Lung microvascular endothelial cell (primary cell): ENCODE measurements at places on chromosomes 4 and X. TPM values are rescaled to one million over a fixed set of nuclear protein-coding genes. Genes with fewer than 3 reads are reported as not detected.

OFD1 gene
- total RNA-seq, result 4.6 and 5.6 TPM in 2 replicates

APOO gene
- 4.4 and 4.6 TPM in 2 replicates for total RNA-seq

CMC4 gene
- 6.3 and 13.3 TPM in 2 replicates for total RNA-seq

HSFX4 gene
- total RNA-seq, result not detected in 2 replicates

ATP2B3 gene
- not detected in 2 replicates for total RNA-seq

PITX2 gene
- under 0.01 TPM in 1 of 2 replicates, not detected in the other for total RNA-seq

NPFFR2 gene
- not detected in 2 replicates for total RNA-seq

EIF2S3 gene
- total RNA-seq, result 155 and 228 TPM in 2 replicates

PNMA5 gene
- total RNA-seq, result not detected in 2 replicates

CDKL2 gene
- under 0.01 TPM in 2 replicates for total RNA-seq

POLN gene
- total RNA-seq, result 1.3 and 3.4 TPM in 2 replicates

CXorf65 gene
- not detected in 2 replicates for total RNA-seq

EGF gene
- not detected in 2 replicates for total RNA-seq

BTC gene
- total RNA-seq, result not detected in 2 replicates

CASP3 gene
- total RNA-seq, result 22.6 and 26.8 TPM in 2 replicates

VBP1 gene
- 45.8 and 46.4 TPM in 2 replicates for total RNA-seq

SPANXA2 gene
- total RNA-seq, result not detected in 2 replicates

TKTL2 gene
- total RNA-seq, result not detected in 2 replicates

NPY1R gene
- under 0.01 TPM in 1 of 2 replicates, not detected in the other for total RNA-seq

ARR3 gene
- total RNA-seq, result not detected in 2 replicates

CSN1S1 gene
- not detected in 2 replicates for total RNA-seq

TIGD4 gene
- total RNA-seq, result not detected in 2 replicates

PARM1 gene
- under 0.01 TPM in 1 of 2 replicates, not detected in the other for total RNA-seq

VCX3A gene
- not detected in 2 replicates for total RNA-seq

MAGEA10 gene
- total RNA-seq, result not detected in 2 replicates

SPIN3 gene
- total RNA-seq, result 2.8 and 6.7 TPM in 2 replicates

ZNF674 gene
- total RNA-seq, result 3.1 and 4.0 TPM in 2 replicates

INTS6L gene
- 0.44 and 0.60 TPM in 2 replicates for total RNA-seq

ANAPC10 gene
- 14.6 and 20.8 TPM in 2 replicates for total RNA-seq

DHRSX gene
- 14.4 and 23.6 TPM in 2 replicates for total RNA-seq

NLGN3 gene
- under 0.01 TPM in 2 replicates for total RNA-seq

GC gene
- total RNA-seq, result not detected in 2 replicates

NAA11 gene
- not detected in 2 replicates for total RNA-seq

TRAM1L1 gene
- 0.65 and 0.79 TPM in 2 replicates for total RNA-seq

MGAT4D gene
- total RNA-seq, result not detected in 2 replicates

PLAC1 gene
- under 0.01 TPM in 1 of 2 replicates, not detected in the other for total RNA-seq

FRG2 gene
- total RNA-seq, result not detected in 2 replicates

PABPC4L gene
- total RNA-seq, result under 0.01 and 0.20 TPM in 2 replicates

NSG1 gene
- total RNA-seq, result 0.87 TPM in 1 of 2 replicates, not detected in the other

PRR27 gene
- total RNA-seq, result not detected in 2 replicates

PWWP3B gene
- under 0.01 TPM in 1 of 2 replicates, not detected in the other for total RNA-seq

STATH gene
- not detected in 2 replicates for total RNA-seq

ALB gene
- not detected in 2 replicates for total RNA-seq

PAGE2 gene
- total RNA-seq, result not detected in 2 replicates

CYLC1 gene
- total RNA-seq, result not detected in 2 replicates

ETNPPL gene
- not detected in 2 replicates for total RNA-seq

NAP1L3 gene
- total RNA-seq, result 0.44 and 1.4 TPM in 2 replicates

PIGA gene
- 6.5 and 8.3 TPM in 2 replicates for total RNA-seq

F8A3 gene
- 0.44 and 0.60 TPM in 2 replicates for total RNA-seq

TEX13B gene
- not detected in 2 replicates for total RNA-seq

ARSJ gene
- total RNA-seq, result 12.4 and 13.9 TPM in 2 replicates

ARX gene
- total RNA-seq, result not detected in 2 replicates

FGF13 gene
- total RNA-seq, result 25.9 and 46.0 TPM in 2 replicates

CTAG2 gene
- not detected in 2 replicates for total RNA-seq

MGST2 gene
- 60.1 and 79.4 TPM in 2 replicates for total RNA-seq

MAPK10 gene
- total RNA-seq, result under 0.01 TPM in 2 replicates

TMPRSS11B gene
- not detected in 2 replicates for total RNA-seq
